ENCODE measurements at places on chromosomes 2 and 18.

DNA sequence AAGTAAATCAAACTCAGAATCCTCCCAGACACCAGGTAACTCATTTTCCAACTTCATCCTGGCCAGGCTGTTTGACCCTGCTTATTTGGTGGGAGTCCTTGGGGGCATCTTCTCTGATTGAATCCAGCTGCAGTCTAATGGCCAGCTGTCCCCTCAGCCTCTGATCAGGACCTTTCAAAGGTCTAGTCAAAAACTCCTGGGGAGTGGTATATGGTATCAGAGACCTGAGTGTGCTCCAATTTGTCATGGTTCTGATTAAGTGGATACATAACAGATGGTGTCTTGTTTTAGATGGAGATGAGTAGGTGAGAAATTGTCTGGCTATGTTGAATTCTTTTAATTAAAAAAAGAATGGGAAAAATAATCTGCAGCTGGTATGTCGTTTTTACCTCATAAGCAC lies 842.6 kb upstream of the ACVR2A start:
- no peak for DNase-seq

GRCh38 chr2:163466331-163467250 lies 269.2 kb downstream of the FIGN start:
- DNase-seq, result no peak

GRCh38 chr2:240672701-240673190 lies 9.9 kb downstream of the AQP12B start:
- no peak for DNase-seq

- no peak for DNase-seq
Observed at GRCh38 chr2:64426183-64426952, 27.6 kb upstream of the LGALSL start.

DNA sequence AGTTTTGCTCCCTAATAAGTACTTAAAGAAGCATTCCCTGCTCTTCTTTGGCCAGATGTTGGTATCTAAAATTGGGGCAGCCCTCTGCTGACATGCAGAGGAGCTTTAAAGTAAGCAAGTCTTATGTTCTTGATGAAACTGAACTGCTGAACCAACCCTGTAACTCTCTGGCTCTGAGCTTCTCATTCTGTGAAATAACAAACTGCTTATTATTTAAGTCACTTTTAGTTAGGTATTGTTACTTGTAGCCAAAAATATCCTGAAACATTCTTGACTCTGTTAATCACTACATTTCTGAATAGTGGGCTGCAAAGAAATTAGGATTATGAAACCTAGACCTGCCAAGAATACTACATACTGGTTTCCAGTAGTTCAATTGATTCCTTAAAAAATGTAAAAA lies 15.5 kb downstream of the PPP3R1 start:
- no peak for DNase-seq

DNA sequence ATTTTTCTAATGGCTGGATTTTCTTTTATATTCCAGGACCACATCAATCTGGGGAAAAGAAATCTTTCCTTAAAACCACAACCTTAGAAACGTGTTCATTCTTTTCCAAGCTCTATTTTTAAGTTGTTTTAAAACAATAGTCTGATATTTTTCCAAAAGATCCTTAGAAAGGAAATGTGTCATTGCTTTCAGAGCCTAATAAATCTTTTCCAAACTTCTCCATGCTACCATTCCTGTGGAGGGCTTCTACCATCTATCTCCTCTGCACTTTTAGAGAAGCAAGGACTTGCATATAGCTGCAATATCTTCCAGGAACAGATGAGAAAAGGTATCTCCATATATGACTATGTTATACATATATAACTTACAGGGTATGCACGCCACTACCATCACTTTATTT lies 21.2 kb downstream of the WDFY1 start:
- DNase-seq, result no peak

DNA sequence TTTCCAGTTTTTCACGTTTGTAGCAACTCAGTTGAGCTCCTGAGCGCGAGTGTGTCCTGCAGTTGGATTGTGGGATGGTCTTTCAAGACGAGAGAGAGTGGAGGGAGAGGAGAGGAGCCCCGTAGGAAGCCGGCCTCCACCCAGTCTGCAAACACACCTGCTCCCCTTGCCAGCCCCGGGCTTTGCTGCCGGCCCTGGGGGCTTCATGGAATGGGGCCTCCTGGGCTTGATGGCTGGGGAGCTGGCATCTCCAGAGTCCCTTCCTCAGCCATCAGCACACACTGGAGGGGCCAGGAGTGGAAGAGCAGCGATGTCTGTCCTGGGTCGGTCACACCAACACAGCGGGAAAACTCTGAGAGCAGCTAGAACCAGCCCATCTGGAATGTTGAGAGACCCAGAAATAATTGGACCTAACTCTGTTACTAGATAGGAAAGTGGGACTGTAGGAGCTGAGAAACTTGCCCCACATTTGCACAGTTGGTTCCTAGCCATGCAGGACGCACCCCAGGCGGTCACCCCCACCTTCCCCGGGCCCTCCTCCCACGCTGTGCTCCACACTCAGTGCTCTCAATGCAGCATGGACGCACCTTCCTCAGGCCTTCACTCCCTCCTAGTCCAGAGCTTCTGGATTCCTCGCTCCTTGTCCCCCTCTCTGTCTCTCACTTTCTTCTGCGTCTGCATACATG lies 69.6 kb downstream of the PTGR3 start:
- DNase-seq, result no peak

- no peak for DNase-seq
Observed at GRCh38 chr2:79219383-79219988, 59.9 kb upstream of the REG3A start.

GRCh38 chr2:234496055-234496834 lies 636 bp downstream of the ARL4C start:
- DNase-seq, result no peak

DNA sequence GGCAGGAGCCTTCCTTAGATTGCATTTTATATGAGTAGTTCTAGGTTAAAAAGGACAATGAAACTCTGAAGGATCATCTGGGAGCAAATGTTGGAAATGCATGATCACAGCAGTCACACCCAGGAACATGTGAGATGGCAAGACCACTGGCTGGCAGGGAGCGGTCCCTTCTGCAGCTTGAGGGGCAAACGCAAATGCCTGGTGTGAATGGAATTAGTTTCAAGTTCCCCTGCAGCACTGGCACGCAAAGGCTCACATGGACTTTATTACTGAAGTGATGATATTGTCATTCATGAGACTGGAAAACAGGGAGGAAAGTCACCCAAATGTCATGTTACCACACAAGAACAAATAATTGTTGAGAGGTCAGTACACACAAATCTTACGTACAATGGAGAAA lies 223.3 kb downstream of the FBXO15 start:
- DNase-seq, result no peak

- DNase-seq, result peak; percentile 12
Observed at GRCh38 chr2:239318790-239319661, 81.8 kb downstream of the HDAC4 start.

DNA sequence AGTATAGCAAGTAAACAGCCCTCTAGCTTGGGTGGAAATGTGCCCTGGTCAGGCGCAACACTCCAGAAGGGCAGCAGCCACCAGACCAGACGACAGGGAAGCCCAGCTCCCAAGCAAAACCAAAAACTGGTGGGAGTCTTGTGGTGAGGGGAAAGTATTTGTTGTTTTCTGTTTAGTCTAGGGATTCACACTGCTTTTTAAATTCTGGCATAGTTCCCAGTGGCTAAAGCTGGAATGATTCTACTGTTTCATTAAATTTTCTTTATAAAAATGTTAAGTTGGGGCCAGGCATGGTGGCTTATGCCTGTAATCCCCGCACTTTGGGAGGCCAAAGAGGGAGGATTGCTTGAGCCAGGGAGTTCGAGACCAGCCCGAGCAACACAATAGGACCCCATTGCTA lies 38.5 kb downstream of the MERTK start:
- no peak for DNase-seq

DNA sequence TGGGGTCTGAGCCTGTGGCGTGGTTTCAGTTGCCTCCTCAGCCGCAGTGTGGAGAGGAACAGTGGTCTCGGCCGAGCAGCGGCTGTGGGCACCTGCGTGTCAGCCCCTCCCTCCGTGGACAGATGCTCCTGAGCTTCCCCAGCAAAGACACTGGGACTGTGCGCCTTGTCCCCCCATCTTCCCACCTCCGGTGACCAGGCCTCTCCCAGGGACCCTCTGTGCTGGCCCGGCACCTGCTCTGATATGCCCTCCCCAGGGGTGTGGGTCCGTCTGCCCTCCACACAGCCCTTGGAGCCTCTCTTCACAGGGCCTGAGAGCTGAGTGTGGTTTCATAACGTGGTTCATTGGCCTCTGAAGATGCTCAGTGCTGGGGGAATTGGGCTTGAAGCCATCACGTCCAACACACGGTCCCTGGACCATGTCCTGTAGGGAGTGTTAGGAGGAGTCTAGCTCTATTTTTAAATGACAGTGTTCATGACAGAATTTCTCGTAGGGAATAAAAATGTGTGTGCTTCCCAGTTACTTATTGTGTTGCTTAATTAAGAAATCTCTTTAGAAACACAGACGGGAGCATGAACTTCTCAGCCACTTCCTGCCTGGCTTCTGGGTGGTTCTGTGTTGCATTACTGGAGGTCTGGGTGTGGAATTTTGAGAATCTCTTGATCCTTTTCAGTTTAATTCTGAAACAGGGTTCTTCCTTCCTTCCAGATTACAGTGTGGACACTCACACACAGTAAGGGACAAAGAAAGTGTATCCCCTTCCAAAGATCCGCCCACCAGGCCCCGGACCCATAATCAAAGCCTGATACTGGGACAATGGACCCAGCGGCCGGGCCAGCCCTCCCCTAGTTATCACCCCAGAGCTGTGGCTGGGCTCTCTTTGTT lies 110.7 kb downstream of the NFATC1 start:
- peak; percentile 19 for DNase-seq

GRCh38 chr2:32064021-32064601 lies 755 bp downstream of the SPAST start:
- DNase-seq, result no peak

GRCh38 chr2:158497486-158497885 lies 40.7 kb downstream of the PKP4 start:
- no peak for DNase-seq

GRCh38 chr2:121828281-121828731 lies 72.9 kb downstream of the TSN start:
- no peak for DNase-seq

- no peak for DNase-seq
Observed at GRCh38 chr2:135965756-135966155, 19.7 kb downstream of the DARS1 start.

- peak; percentile 40 for DNase-seq
Observed at GRCh38 chr2:230898016-230898712, 26.9 kb downstream of the GPR55 start.

GRCh38 chr2:160657196-160657595 lies 163.6 kb upstream of the RBMS1 start:
- DNase-seq, result no peak

DNA sequence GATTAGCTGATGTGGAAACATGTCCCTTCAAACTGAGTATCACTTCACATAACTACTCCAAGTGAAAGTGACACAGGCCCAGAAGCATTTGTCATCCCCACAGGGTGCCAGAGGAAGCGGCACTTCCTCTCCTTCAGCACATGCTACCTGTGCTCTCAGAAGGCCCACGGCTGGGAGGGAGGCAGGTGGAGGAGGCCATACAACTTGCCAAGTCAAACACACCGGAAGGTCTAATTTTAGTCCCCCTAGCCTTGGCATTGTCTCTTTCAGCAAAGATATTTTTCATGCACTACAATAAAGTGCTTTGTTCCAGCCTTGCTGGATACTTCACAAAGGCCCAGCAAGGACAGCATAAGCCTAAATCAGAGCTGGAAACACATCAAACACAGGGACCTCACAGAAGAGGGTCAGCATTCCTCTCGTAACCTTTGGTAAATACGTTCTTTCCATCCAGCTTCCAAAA lies 38.0 kb downstream of the VSNL1 start:
- DNase-seq, result no peak

- no peak for DNase-seq
Observed at GRCh38 chr18:52333860-52334259, 6.1 kb upstream of the DCC start.

DNA sequence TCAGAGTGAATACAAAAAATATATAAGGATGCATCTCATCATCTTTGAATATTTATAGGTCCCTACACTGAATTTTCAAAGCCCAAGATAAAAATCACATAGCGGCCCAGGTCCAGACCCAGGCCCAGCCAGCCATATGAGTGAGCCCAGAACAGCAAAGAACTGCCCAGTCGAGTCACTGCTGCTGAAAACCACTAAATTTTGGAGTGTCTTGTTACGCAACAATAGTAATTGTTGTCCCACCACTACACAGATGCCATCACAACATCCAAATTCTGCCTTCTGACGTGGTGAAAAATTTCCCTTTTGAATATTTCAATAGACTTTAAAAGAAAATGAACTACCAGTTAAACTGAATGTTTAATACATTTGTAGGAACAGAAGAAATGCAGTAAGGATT lies 5.7 kb downstream of the C18orf32 start:
- no peak for DNase-seq

- DNase-seq, result no peak
Observed at GRCh38 chr2:24253303-24253919, 78.6 kb downstream of the FAM228A start.

DNA sequence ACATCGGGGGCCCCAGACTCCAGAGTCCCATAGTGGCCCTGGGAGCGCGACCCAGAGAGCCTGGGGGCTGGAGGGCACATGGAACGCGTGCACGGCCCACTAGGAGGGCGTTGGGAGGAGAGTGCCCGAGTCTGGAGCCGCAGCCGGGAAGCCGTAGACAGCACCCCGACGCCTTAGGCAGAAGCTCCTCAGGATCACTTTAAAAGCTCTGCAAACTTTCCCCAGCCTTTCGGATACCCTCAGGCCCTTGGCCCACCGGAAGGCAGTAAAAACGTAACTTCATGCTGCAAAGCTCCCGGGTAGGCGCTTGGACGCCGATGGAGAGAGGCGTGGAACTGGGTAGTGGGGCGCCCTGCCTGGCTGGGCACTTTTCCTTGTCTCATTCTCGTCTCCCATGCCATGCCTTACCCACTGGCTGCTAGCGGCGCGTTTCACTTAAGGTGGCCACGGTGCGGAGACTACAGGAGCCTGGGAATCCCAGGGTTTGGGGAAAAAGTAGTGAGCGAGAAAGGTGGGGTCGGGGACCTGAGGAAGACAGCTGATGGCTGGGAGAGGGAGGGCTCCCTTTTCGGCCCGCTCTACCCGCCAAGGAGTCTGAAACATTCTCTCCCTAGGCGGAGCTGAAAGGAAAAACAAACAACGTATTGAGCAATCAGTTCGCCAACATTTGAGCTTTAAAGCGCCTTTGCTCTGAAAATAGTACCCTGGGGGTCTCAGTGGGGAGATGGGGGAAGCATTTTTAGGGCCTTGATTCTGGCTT lies 141.8 kb downstream of the MEIS1 start:
- DNase-seq, result no peak

- no peak for DNase-seq
Observed at GRCh38 chr2:88845772-88846661, 154.5 kb downstream of the RPIA start.

GRCh38 chr2:10022966-10023662 lies 20.2 kb upstream of the KLF11 start:
- DNase-seq, result no peak

- DNase-seq, result no peak
Observed at GRCh38 chr2:97005353-97005752, 19.0 kb upstream of the FAM178B start.
